Immature natural killer cell (primary cell): ENCODE measurements at places on chromosomes 16 and 17.
A peak's percentile ranks its signal among the peaks of the same experiment; 100 is the strongest.

- H3K4me1 ChIP-seq = peaks cover 80% of the 10 kb centered on the region
- H3K27ac ChIP-seq = peak overlapping the region; percentile 78
- peaks cover 4% of the 10 kb centered on the region for H3K36me3 ChIP-seq
- peak; percentile 45 for DNase-seq
These were observed 63.9 kb upstream of the RPH3AL start for GRCh38 chr17:416293-417206.

DNA sequence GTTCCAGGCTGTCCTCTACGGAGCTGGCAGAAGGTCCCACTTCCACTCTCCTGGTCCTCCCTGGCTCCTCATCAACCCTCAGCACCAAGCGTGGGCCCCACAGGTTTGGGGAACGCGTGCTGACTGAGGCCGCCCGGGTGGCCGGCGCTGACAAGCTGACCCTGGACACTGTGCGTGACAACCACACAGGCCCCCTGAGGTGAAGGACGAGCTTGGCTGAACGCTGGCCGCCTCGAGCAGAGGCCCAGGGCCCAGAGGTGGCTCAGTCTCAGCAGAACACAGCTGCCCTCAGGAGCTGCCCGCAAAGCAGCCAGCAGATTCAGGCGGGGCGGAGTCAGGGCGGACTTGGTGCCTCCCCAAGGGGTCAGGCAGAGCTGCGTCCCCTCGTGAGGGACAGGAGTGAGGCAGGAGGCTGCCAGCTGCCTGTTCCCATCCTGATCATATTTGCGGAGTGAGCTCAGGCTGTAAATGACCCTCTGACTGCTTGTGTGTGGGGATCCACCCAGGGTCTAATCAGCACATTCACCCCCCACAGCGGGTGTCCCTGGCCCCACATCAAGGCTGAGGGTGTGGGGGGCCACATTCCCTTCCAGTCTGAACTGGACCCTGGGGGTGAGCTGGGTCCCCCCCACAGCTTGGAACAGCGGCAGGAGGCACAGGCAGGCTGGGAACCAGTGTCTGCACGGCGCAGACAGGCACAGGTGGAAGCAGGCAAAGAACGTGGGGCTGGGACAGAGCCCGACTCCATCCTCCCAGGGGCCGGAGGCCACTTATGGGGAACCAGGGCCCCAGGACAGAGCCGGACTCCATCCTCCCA is 105.1 kb upstream of the METRNL start:
- H3K27ac ChIP-seq = no peak overlapping the region
- H3K4me3 ChIP-seq = no peak overlapping the region
- DNase-seq = no peak

DNA sequence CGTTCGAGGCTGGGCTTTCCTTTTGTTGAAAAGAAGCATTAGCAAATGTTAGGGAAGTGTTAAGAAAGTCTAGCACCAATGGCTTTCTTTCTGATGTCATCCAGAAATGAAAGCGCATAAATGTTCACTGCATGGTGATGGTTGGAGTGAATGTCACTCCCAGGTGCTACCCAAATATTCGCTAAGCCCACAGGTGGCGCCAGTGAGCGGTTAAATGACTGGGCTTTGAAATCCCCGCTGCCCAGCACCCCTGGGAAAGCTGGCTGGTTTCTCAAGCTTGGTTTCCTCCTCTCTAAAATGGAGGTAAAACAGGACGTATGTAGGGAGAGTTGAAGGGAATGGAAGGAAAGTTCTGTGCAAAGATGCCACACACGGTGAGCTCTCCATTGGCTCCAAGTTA is 104.4 kb downstream of the IRX5 start:
- no peak overlapping the region for H3K27ac ChIP-seq
- no peak overlapping the region for H3K4me3 ChIP-seq
- DNase-seq = no peak

DNA sequence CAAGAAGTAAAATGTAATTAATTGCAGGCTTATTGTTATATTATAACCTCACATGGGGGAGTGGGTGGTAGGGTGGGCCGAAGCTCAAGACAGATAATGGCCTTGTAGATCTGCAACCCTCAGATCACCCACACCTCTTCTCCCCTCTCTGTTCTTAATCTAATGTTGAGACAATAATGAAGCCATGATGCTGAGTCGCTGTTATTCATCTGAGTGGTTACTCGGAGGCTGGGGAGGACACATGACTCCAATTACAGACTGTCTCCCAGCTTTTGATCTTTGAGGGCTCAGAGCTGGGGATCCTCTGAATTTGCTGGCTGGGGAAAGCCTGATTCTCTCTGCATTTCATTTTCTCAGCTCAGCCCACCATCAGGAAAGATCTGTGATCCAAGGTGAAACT is 275.3 kb downstream of the SHISA9 start:
- H3K36me3 ChIP-seq = no peaks in the 10 kb centered on the region
- no peak overlapping the region for H3K4me3 ChIP-seq
- no peak for DNase-seq

- no peak overlapping the region for H3K27ac ChIP-seq
- peaks cover 5% of the 10 kb centered on the region for H3K27me3 ChIP-seq
- no peaks in the 10 kb centered on the region for H3K36me3 ChIP-seq
- no peak overlapping the region for H3K4me3 ChIP-seq
- DNase-seq = peak; percentile 6
These were observed 201.2 kb downstream of the UTP18 start for GRCh38 chr17:51461578-51462004.
